ENCODE measurements at places on chromosomes 16 and 17. TPM values are rescaled to one million over a fixed set of nuclear protein-coding genes. Genes with fewer than 3 reads are reported as not detected.

Gene DOC2A
- 1.2 TPM for total RNA-seq

Gene MAPT
- 0.44 TPM for total RNA-seq

Gene KRTAP17-1
- not detected for total RNA-seq

Gene OTOP2
- not detected for total RNA-seq

Gene PABPN1L
- total RNA-seq: not detected

Gene SHPK
- total RNA-seq: 18.2 TPM

Gene CBFA2T3
- total RNA-seq: 0.17 TPM

Gene PCGF2
- total RNA-seq: 2.3 TPM

Gene NETO2
- total RNA-seq: 4.3 TPM

Data from smooth muscle cell of trachea (primary cell).